CD4-positive, alpha-beta T cell (primary cell): ENCODE measurements at places on chromosomes 3 and 15.

DNA sequence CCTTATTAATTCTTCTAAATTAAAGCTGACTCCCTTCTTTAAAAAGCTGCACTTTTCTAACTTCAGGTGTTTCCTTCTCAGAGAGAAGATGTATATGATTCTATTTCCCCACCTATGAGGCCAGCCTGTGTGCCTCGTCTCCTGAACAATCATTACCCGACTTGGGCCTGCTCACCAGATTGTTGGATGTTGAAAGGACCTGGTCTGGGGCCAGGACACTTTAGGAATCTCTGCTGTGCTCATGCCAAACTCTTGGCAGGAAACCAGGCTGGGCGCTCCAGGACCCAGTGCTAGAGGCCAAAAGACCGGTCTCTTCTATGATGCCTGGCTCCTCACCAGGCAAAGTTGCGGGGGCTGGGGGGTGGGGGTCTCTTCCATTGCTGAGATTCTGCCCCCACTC is 16.9 kb upstream of the LRRC31 start:
- no peak for DNase-seq

GRCh38 chr3:157284688-157285087 is 124.7 kb upstream of the CCNL1 start:
- no peak for DNase-seq

GRCh38 chr15:97875513-97876280 is 84.8 kb upstream of the ARRDC4 start:
- DNase-seq: no peak

DNA sequence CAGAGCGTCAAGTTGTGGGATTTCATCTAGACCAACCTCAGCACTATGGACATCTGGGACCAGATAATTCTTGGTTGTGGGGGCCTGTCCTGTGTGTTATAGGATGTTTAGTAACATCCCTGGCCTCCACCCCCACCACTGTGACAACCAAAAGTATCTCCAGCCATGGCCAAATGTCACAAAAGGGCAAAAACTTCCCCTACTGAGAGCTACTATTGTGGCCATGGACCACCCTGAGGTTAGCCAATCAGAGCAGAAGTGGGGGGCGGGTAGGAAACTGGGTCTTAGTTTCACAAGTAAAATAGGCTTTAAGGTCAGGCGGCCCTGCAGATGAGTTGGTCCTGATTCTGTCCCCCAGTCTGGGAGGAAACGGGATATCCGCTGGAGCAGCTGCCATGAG is 25.4 kb downstream of the KIF7 start:
- no peak for DNase-seq

DNA sequence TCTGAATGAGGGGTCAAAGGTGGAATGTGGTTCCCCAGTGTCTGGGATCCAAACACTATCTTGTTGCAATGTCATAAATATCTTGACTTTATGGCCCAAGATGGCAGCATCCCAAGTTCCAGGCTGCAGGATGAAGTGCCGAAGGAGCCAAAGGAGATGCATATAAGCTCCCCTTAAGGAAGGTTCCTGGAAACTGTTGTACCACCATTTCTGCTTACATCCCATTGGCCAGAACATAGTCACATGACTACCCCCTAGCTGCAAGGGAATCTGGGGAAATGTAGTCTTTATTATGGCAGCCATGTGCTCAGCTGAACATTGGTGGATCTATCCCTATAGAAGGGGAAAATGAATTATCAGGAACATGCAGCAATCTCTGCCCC is 54.3 kb downstream of the BDH1 start:
- no peak for DNase-seq

- DNase-seq: no peak
Measured at GRCh38 chr3:185950728-185951127, 12.9 kb upstream of the TRA2B start.

GRCh38 chr3:78994174-78995027 is 773.4 kb downstream of the ROBO1 start:
- no peak for DNase-seq

- no peak for DNase-seq
Measured at GRCh38 chr3:133455960-133456359, 56.1 kb downstream of the BFSP2 start.

GRCh38 chr15:69843276-69843899 is 254.3 kb downstream of the TLE3 start:
- no peak for DNase-seq

- no peak for DNase-seq
Measured at GRCh38 chr3:101574388-101575112, 570 bp downstream of the PCNP start.

DNA sequence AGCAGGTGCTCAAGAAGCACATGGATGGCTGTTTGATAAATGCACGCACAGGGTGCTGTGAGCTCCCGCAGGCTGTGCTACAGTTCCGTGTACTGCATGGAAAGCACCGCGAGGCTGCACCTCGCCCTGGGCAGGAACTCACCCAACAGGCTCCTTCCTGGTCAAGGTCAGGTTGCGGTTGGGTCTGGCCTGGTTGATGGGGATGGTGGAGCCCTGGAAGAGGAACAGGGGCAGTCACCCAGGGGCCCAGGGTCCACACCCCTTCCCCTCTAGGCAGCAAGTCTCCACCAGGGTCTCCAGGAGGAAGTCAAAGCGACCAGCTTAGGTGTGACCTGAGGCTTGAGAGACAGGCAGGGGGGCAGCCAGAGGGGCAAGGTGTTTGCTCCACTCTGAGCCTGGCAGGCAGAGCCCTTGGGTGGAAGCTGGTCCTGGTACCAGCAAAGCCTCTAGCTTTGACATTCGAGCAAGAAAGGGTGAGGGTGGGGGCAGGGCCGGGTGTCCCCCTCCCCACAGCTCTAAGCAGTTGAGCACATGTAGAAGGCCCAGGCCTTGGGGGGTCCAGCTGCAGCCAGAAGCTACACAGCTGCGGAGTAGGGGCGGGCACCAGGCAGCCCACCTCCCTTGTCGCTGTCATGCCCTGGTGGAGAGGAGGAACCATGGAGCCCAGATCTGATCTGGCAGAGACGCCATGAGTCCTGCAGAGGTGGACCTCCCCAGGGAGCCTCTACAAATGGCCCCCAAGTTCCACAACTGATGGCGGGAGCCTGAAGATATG is 46.3 kb upstream of the SLC41A3 start:
- DNase-seq: no peak

GRCh38 chr3:48399387-48400172 is 27.6 kb downstream of the FBXW12 start:
- no peak for DNase-seq

GRCh38 chr3:33001889-33002288 is 50.4 kb downstream of the CCR4 start:
- DNase-seq: no peak

GRCh38 chr3:73143821-73144237 is 82.4 kb downstream of the EBLN2 start:
- no peak for DNase-seq

DNA sequence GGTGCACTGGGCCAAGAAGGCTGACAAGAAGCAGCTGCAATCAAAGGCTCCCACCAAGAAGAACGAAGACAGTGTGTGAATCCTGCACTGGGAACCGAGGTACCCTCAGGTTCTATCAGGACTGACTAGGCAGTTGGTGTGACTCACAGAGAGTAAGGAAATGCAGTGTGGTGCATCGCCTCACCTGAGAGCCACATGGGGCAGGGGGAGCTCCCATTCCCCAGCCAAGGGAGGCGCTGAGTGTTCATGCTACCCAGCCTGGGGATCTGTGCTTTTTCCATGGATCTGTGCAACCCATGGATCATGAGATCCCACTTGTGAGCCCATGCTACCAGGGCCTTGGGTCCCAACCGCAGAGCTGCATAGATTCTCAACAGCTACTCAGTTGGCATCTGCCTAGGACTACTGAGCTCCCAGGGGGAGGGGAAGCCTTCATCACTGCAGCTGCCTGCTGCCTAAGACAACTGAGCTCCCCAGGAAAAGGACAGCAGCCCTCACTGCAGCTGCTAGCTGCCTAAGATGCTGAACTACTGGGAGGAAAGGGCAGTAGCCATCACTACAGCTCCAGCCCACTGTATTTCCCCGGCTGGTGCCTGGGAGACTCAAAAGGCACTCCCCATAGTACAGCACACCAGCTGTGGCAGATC is 6.9 kb upstream of the PLSCR2 start:
- no peak for DNase-seq
